MCF 10A (cell line): ENCODE measurements at places on chromosomes 7 and 10.

DNA sequence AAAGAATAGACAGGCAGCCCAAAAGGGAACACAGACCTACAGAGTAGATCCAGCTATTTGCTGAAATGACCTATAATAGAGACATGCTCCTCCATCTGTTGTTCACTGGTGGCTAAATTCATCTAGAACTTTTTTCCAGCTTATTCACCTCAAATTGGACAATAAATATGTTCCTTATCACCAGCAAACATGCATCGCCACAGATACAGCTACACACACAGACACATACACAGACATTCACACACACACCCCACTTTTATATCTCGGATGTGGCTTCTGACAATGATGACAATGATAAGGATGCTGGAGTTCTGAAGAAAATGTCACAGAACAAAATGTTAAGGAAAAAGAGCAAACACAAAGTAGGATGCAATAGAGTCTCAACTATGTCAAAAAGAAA, 175.4 kb downstream of the LSM5 start:
- no peak for DNase-seq
- H3K27me3 ChIP-seq = peaks cover 5% of the 10 kb centered on the region
- H3K36me3 ChIP-seq = no peaks in the 10 kb centered on the region
- no peak overlapping the region for H3K27ac ChIP-seq

DNA sequence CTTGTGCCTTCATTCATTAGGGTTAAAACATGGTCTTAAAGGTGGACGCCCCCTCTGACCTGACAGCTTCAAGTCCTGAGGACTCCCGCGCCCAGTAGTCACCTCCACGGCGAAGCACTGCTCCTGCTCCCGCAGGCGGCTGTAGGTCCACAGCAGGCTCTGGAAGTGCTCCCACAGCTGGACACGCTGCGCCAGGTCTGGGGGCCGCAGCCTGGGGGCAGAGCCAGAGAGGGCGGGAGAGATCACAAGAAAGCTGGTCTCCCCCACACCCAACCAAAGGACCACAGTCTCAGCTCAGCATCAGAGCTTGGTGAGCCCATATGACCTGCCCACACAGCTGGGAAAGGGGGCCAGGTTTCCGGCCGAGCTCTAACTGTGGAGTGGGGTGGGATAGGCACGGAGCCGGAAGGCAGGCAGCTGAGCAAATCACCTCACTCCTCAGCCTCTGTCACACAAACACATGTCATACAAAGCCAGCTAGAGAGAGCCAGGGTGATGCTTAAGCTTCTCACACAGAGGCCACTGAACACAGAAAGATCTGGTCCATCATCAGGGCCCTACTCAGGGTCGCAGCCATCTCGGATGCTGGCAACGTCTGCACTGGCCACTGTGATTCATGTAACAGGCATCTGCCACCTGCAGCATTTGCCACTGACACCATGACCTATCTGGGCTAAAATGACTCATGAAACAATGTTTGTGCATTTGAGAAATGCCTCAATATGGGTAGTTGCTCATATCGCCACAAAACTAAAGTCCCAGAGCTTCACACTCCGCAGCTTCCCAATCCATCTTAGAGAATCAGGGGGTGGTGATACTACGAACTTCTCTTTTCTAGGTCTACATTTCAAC, 12.6 kb downstream of the HPS1 start:
- H3K36me3 ChIP-seq = peaks cover 55% of the 10 kb centered on the region
- no peak overlapping the region for H3K4me3 ChIP-seq
- no peak overlapping the region for H3K27ac ChIP-seq
- no peaks in the 10 kb centered on the region for H3K4me1 ChIP-seq

DNA sequence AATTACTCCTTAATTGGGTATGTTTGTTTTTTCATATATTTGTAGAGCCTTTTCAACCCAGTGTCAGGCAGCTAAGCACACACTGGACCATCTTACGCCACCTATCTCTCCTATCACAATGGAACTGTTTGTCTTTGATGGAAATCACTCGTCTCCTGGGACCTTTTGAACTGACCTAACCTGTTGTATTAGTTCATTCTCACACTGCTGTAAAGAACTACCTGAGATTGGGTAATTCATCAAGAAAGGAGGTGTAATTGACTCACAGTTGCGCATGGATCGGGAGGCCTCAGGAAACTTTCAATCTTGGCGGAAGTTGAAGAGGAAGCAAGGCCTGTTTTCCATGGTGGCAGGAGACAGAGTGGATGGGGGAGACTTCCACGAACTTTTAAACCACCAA, 182.0 kb downstream of the TCERG1L start:
- H3K4me1 ChIP-seq = peaks cover 8% of the 10 kb centered on the region
- no peak for DNase-seq
- no peaks in the 10 kb centered on the region for H3K27me3 ChIP-seq
- H3K27ac ChIP-seq = no peak overlapping the region
- no peak overlapping the region for H3K4me3 ChIP-seq

- H3K27me3 ChIP-seq = no peaks in the 10 kb centered on the region
- peaks cover 26% of the 10 kb centered on the region for H3K4me1 ChIP-seq
These were observed 11.7 kb upstream of the HOXA2 start for GRCh38 chr7:27113991-27114769.

- no peak for DNase-seq
- no peak overlapping the region for H3K27ac ChIP-seq
- H3K4me1 ChIP-seq = peaks cover 8% of the 10 kb centered on the region
- no peaks in the 10 kb centered on the region for H3K36me3 ChIP-seq
These were observed 4.4 kb upstream of the IRF5 start for GRCh38 chr7:128933180-128933891.
